ENCODE measurements at places on chromosomes 7 and 10.

- DNase-seq: no peak
These were observed 205.3 kb upstream of the HABP2 start for GRCh38 chr10:113347508-113347907.

DNA sequence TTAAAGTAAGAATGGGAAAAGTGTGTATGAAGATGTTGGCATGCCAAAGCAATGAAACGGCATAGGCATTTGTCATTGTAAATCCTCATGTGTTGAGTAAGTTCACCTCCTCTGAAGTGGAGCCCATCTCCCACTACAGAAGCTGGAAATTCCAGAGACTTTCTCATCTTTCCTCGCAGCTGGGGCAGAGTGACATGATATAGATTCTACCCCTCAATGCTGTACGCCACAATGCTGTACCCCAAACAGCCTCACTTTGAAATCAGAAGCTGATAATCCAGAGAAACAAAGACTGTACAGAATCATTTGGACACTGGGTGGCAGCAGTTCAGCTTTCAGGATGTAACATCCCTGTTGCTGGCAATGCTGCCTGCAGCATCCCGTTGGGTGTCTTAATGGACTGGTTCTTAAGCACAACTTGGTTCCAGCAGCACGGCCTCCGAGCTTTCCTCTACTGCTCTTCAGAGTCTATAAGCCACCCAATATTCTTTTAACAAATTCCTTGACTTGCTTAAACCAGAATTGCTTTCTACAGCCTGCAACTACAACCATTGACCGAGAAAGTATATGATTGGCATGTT lies 18.8 kb downstream of the ZC3HAV1L start:
- peak; percentile 40 for DNase-seq

- DNase-seq: no peak
These were observed 128.7 kb downstream of the TSPAN12 start for GRCh38 chr7:120729245-120729644.

GRCh38 chr10:96370584-96371157 lies 11.9 kb upstream of the OPALIN start:
- peak; percentile 60 for DNase-seq

DNA sequence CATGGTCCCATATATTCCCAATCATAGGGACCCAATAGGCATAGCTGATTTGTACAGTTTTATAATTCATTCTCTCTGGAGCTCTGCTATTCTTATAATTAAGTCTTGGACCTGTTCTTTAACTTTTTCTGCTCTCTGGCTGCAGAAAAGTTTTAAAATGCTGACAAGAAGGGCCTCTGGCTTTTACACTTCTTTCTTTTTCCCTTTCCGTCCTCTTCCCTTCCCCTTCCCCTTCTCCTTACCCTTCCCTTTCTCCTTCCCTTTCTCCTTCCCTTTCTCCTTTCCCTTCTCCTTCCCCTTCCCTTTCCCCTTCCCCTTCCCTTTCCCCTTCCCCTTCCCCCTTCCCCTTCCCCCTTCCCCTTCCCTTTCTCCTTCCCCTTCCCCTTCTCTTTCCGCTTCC lies 101.3 kb upstream of the TPK1 start:
- DNase-seq: no peak

DNA sequence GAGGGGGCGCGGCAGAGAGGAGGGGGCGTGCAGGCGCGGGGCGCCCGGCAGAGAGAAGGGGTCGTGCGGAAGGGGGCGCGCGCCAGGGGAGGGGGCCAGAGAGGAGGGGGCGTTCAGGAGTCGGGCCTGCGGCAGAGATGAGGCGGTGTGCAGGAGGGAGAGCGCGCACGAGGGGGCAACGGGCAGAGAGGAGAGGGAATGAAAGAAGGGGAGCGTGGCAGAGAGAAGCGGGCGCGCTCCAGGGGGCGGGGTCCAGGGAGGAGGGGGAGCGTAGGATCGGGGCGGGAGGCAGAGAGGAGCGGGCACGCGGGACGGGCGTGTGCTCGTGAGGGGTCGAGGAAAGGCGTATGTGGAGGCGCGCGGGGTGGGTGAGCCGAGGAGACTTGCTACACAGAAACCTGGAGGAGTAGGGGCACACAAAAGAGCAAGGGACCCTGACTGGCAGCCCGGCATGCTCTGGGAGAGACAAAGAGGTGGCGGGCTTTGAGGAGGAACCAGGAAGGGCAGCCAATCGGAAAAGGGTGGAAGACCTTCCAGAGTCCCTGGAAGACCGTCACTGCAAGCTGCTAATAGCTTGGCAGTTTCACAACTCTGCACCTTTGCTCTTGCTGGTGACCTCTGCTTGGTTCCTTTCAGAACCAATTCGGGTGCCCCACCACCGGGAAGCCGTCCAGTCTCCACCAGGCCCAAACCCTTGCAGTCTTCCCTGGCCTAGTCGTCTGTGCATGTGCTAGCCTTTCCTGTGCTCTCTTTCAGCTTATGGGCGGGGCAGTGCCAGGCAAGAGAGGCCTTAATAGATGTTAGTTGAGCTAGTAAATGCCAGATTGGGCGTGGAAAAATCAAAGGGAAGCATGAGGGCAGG lies 639 bp downstream of the DYDC2 start:
- DNase-seq: no peak

DNA sequence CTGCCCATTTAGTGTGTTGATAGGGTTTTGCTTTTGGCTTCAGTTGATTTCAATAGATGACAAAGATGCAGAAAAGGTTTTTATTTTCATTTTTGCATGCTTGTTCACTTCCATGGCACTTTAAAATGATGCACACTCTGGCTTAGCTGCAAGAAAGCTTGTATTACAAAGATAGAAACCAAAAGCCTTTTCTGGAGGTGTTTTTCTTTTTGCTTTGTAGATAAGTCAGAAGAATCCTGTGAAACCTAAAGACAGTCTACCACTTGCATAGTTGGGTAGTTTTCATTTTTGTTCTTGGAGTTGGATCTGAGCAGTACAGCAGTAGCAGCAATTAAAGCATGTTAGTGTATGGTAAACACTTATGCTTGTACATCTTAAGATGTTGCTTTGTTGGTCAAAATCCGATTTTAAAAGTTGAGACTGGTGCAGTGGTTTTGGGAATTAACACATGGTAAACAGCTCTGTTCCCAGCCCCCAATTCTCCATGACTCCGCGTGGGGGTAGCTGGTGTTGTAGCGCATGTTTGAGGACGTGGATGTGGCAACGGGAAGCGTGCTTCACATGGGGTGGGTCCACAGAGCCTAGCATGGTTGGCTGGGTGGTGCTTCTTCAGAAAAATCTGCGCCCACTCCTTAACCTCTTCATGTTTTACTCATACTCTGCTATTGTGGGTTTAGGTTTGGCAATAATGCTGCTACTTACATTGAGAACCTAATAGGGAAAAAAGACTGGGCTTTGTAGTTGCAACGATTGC lies 19.8 kb downstream of the CCNY start:
- no peak for DNase-seq

GRCh38 chr10:8180360-8181109 lies 126.0 kb downstream of the GATA3 start:
- no peak for DNase-seq

DNA sequence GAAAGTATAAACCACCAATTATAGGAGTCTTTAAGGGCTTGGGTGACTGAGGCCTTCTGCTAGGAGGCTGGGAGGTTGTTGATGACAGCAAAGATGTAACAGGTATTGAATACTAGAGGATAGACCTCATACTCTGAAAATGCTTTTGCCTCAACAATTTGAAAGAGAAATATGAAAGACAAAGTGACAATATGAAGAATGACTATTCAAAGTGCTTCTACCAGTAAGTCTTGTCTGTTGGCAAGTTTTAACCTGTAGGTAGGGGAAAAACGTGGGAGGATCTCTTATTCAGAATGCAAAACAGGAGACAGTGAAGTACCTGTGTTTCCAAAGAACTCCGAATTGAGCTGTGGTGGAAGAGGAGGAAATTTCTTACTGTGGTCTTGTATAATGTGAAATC lies 38.2 kb downstream of the GBF1 start:
- no peak for DNase-seq

GRCh38 chr7:38424750-38425463 lies 151.5 kb upstream of the TARP start:
- no peak for DNase-seq

DNA sequence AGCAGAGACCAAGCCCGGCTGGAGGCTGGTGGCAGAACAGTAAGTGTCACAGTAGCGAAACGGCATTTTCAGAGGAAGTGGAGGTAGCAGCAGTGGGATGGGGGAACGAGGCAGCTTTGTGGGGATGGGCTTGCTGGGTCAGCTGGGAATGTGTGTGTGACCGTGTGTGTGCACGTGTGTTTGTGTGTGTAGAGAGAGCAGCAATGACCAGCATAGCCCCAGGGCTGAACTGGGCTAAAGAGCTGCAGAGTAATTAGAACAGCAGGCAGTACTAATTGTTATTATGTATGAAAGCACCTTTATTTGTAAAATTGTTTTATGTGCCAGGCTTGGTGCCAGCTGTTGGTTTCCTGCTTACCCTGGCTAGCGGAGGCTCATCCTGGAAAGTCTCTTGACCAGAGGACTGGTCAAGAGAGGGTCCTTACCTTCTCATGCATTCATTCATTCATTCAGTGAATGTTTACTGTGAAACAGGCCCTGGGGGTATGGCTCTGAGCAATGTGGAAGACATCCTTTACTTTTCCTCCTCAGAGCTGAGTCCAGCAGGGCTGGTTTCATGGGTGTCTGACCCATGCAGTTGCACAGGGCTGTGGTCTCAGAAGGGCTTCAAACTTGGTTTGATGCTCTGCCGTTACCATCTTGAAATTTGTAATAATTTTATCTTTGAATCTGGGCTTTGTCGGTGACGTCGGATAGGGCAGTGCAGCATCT lies 184.6 kb downstream of the SEC23IP start:
- no peak for DNase-seq

DNA sequence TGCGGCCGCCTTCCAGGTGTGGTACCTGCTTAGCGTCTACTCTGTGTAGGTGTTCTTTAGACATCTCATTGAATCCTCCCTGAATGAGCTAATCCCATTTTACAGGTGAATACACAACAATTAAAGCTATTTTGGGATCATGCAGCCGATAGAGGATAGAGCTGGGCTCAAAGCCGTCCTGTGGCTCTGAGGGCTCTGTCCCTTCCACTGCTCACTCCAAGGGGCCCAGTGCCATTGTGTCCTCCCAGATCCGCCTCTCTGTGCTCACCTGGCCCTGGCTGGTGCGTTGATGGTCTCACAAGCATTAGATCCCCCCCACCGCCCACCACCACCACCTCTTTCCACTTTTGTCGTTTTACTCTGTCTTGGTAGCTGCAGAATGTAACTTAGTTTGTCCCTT lies 13.1 kb downstream of the NPTX2 start:
- no peak for DNase-seq

- DNase-seq: no peak
These were observed 8.4 kb downstream of the USP6NL start for GRCh38 chr10:11602919-11603523.

DNA sequence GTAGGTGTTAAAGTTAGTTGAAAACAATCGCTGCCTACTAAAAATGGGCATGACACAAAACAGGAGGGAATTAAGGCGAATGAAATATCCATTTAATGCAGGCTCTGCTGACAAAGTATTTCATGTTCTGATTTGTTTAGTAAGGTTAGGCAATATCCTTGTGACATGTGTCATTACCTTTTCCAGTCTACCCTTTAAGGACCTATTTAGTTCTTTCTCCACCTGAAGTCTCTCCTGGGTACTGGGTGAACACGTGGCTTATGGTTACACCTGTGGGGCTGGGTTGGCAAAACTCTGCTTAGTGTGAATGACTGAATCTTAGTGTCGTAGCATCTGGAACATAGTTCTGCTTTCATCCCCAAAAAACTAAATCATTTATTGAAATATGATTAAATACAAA lies 313.5 kb downstream of the CCDC3 start:
- no peak for DNase-seq

- no peak for DNase-seq
These were observed 38.5 kb downstream of the CRTAC1 start for GRCh38 chr10:97991871-97992270.

DNA sequence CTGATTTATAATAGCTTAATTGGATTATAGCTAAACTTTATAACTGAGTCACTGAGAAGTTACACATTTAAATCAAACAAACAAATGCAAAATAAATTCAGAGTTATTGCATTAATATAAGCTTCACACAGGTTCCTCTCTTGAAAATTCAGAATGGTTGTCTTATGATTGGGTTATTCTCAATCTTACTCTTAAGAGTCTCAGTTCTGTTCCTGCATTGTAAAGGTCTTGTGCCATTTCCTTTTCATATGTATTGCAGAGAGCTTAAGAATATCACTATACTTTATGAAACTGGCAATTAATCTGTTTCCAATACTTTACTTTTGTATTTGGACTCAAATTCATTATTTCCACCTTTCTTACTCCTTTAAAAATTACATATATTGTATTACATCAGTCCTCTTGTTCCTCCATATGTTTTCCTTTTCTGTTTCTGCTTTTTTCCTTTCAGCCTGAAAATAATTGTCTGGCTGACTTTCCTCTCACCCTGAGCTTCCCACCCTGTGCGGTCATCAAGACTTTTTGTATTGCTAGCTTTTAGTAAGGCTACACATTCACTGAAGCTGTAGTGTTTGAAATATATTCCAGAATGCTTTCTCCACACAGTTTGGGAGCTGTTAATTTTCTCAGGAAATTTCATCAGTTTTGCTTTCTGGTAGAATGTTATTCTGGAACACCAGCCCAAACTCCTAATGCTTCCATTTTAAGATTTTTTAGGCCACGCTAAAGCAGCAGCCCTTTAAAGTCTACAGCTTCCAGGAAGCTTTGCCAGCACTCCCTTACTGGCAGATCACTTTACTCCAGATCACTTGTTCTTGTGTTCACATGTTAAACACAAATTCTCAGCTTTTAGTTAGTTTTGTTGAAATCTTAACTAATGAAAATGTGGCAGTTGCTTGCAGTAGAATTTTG lies 139.4 kb downstream of the KCND2 start:
- DNase-seq: no peak

- DNase-seq: no peak
These were observed 168.6 kb downstream of the CTNNA3 start for GRCh38 chr10:67527351-67527750.

GRCh38 chr7:95772771-95773581 lies 622 bp downstream of the DYNC1I1 start:
- DNase-seq: no peak

DNA sequence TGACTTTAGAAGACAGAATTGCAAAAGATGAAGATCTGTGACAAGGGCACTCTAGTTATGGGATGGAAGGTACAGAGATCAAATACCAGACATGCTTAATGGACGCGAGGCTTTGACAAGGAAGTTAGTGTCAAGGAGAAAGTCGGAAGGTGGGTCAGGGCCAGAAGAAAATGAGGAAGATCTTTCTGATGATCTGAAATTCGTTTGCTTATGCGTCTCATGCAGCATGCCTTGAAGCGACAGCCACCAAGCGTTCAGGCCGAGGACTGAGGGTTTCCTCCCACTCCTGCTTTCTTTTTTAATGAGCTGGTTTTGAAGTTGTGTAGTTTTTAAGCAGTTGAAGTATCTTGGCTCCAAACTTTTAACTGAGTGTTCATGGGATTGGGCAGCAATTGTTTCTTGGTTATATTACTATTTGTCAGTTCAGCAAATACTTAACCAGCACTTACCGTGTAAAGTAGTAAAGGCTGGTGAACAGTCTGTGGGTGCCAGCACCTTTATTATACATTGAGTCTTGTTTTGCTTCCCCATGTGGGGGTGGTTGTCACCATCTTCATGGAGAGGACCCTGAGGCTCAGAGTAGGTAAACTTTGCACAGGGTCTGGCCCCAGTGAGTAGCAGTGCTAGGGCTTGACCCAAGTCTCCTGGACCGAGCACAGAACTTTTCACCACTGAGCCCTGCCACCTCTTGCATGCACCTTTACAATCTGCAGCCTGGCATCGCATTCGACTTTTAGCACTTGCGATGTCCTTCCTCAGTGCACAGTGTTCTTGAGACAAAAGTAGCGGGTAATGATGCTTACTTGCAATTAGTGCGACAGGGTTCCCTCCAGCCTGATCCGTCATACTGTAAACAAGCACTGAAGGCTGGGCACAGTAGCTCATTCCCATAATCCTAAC lies 14.3 kb upstream of the BHLHA15 start:
- DNase-seq: no peak

GRCh38 chr10:17516376-17516775 lies 62.0 kb upstream of the ST8SIA6 start:
- DNase-seq: no peak
